ENCODE measurements at places on chromosomes 2 and 18. TPM values are rescaled to one million over a fixed set of nuclear protein-coding genes. Genes with fewer than 3 reads are reported as not detected.

Gene ABCB11
- total RNA-seq = not detected

DNA sequence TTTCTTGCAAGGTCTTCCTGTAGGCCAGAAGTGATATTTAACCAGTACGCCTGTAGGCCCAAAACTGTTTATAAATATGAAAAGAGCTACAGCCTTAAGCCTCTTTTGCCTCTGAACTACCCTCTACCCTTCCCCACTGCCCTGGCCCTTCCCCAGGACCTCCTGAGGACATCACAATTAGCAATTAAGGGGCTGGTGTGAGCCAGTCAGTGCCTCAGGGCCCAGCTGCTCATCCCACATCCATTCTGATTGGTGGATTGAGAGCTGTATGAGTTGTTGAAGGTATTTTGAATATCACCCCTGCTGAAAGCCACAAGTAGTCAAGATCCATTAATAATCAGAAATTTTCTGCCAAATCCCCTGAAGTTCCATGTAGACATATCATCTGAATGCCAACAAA is 126.3 kb upstream of the TACR1 start:
- DNase-seq = no peak
- no peaks in the 10 kb centered on the region for H3K4me1 ChIP-seq
- H3K27me3 ChIP-seq = no peaks in the 10 kb centered on the region
- H3K36me3 ChIP-seq = no peaks in the 10 kb centered on the region
- H3K27ac ChIP-seq = no peak overlapping the region
- no peak overlapping the region for H3K4me3 ChIP-seq

- H3K4me3 ChIP-seq = no peak overlapping the region
- H3K36me3 ChIP-seq = peaks cover 9% of the 10 kb centered on the region
- H3K27ac ChIP-seq = no peak overlapping the region
- no peak for DNase-seq
- H3K27me3 ChIP-seq = no peaks in the 10 kb centered on the region
- H3K4me1 ChIP-seq = peaks cover 2% of the 10 kb centered on the region
Measured at GRCh38 chr2:131046918-131047652, 46.2 kb downstream of the FAM168B start.

DNA sequence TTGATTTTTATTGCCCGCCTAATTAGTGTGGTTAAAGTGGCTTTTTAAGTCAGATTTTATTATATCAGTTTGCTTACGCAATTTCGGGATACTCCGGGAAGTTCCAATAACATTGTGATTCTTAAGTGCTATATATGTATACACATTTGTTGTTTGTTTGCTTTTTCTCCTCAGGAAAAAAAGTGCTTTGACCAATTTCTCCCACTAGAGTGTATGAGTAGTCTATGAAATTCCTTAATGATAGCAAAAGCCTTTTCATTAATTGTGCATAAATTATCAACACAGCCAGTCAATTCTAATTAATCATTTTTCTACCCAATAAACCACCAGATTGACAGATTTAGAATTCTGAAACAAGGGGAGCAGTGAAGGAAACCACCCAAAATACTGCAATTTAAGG is 172.2 kb downstream of the DPP10 start:
- H3K4me3 ChIP-seq = no peak overlapping the region
- H3K27me3 ChIP-seq = no peaks in the 10 kb centered on the region
- DNase-seq = no peak
- no peak overlapping the region for H3K27ac ChIP-seq

DNA sequence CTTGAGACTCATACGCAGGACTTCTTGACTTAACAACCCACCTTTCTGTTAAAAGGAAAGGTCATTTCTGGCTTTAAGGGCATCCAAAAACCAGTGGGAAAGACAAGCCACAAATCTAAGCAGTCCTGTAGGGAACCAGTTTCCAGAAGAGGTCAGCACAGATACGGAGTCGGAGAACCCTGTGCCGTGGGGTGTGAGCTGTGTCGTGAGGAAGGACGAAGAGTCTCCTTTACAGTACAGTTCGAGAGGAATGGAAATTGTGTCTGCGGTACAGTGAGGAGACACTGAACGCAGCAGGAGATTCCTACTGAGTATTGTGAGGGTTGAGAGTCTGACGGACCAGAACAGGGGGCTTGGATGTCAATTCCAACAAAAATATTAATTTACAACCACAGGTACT is 17.7 kb downstream of the SLC30A3 start:
- DNase-seq = no peak
- peaks cover 46% of the 10 kb centered on the region for H3K36me3 ChIP-seq
- H3K27me3 ChIP-seq = no peaks in the 10 kb centered on the region
- H3K27ac ChIP-seq = no peak overlapping the region
- no peak overlapping the region for H3K4me3 ChIP-seq
- H3K4me1 ChIP-seq = no peaks in the 10 kb centered on the region

- H3K4me1 ChIP-seq = no peaks in the 10 kb centered on the region
- no peak for DNase-seq
- H3K36me3 ChIP-seq = no peaks in the 10 kb centered on the region
- H3K27me3 ChIP-seq = no peaks in the 10 kb centered on the region
- H3K27ac ChIP-seq = no peak overlapping the region
- H3K4me3 ChIP-seq = no peak overlapping the region
Measured at GRCh38 chr18:76480913-76481312, 14.1 kb downstream of the ZNF516 start.

DNA sequence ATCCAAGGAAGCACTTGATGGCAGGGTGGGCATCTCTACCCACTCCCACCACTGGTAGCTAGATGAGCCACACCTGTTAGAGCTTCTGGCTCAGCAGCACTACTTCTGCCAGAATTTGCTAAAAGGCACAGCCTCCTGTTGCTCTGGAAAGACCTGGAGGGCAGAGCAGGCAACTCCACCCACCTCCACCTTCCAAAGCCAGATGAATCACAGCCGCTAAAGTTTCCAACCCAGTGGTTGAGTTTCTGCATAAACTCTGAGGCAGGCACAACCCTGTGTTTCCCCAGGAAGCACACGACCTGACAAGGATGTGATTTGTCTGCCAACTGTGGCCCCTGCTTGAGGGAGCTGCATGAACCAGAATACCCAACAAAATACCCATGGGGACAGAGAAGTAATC is 111.6 kb upstream of the GCFC2 start:
- DNase-seq = no peak
- no peak overlapping the region for H3K27ac ChIP-seq
- no peaks in the 10 kb centered on the region for H3K36me3 ChIP-seq

DNA sequence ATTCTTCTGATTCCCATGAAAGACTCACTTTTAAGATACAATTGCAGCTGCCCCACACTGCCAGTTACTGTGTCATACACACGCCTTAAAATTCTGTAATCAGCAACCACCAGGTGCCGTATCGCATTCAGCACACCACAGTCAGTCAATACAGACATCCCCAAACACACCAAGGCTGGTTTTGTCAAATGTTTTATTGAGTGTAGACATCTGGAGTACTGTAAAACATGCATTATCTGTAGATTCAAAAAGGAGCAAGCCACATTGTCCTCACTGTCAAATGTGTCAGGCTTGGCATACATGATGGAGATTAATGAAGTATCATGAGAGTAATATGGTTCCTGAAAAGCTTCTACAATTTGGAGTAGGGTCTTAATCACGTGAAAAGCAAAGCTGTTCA is 109.7 kb upstream of the SP3 start:
- no peaks in the 10 kb centered on the region for H3K27me3 ChIP-seq
- no peak overlapping the region for H3K27ac ChIP-seq
- no peaks in the 10 kb centered on the region for H3K36me3 ChIP-seq
- DNase-seq = no peak

- H3K4me3 ChIP-seq = no peak overlapping the region
- no peaks in the 10 kb centered on the region for H3K4me1 ChIP-seq
- H3K36me3 ChIP-seq = no peaks in the 10 kb centered on the region
- no peak overlapping the region for H3K27ac ChIP-seq
- no peaks in the 10 kb centered on the region for H3K27me3 ChIP-seq
Measured at GRCh38 chr18:75407468-75408437, 19.8 kb downstream of the SMIM21 start.

Gene AP1S3
- total RNA-seq = 2.1 TPM

DNA sequence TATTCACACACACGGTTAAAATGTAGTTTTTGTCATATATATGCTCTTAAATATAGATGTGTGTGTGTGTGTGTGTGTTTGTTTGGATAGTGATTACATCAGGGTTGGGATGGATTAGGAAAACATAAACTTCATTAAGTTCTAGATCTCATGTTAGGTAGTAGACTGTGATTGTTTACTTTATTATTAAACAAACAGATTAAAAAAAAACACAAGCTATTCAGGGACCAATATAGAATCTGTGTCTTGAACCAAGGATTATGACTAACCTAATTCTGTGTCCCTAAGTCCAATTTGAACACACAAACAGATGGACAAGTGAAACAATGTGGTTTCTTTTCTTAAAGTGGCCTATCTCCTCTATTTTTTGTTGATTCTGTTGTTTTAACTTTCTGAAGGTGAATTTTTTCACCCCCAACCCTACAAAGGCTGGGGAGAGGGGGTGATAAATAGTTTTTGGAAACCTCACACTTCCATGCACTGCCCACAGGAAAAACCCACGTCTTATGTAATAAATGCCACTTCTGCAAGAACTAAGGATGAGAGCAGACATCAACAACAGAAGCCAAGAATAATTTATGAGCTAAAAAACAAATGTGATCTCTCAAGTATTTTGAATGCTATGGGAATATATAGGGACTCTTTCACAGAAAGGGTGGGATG is 40.7 kb downstream of the IL1R2 start:
- no peak overlapping the region for H3K27ac ChIP-seq
- no peak overlapping the region for H3K4me3 ChIP-seq
- H3K27me3 ChIP-seq = no peaks in the 10 kb centered on the region
- no peak for DNase-seq
- H3K36me3 ChIP-seq = no peaks in the 10 kb centered on the region

GRCh38 chr18:3689091-3689490 is 239.1 kb downstream of the TGIF1 start:
- no peak overlapping the region for H3K4me3 ChIP-seq
- DNase-seq = no peak
- H3K4me1 ChIP-seq = no peaks in the 10 kb centered on the region
- no peaks in the 10 kb centered on the region for H3K36me3 ChIP-seq
- no peak overlapping the region for H3K27ac ChIP-seq
- H3K27me3 ChIP-seq = no peaks in the 10 kb centered on the region

- no peak for DNase-seq
- no peaks in the 10 kb centered on the region for H3K36me3 ChIP-seq
- no peak overlapping the region for H3K27ac ChIP-seq
Measured at GRCh38 chr18:23384778-23385736, 68.0 kb upstream of the RIOK3 start.

Gene SERPINB7
- not detected for total RNA-seq

GRCh38 chr2:189393440-189394111 is 47.7 kb upstream of the WDR75 start:
- no peak overlapping the region for H3K27ac ChIP-seq
- DNase-seq = no peak
- no peak overlapping the region for H3K4me3 ChIP-seq
- no peaks in the 10 kb centered on the region for H3K27me3 ChIP-seq
- H3K36me3 ChIP-seq = no peaks in the 10 kb centered on the region

GRCh38 chr2:187525163-187525900 is 28.9 kb downstream of the TFPI start:
- H3K36me3 ChIP-seq = no peaks in the 10 kb centered on the region
- DNase-seq = no peak
- no peak overlapping the region for H3K27ac ChIP-seq
- no peak overlapping the region for H3K4me3 ChIP-seq
- H3K4me1 ChIP-seq = no peaks in the 10 kb centered on the region

Gene NEB
- 1.2 TPM for total RNA-seq

GRCh38 chr18:10205151-10205550 is 249.3 kb upstream of the APCDD1 start:
- H3K36me3 ChIP-seq = no peaks in the 10 kb centered on the region
